ENCODE measurements at places on chromosomes 4 and X.

DNA sequence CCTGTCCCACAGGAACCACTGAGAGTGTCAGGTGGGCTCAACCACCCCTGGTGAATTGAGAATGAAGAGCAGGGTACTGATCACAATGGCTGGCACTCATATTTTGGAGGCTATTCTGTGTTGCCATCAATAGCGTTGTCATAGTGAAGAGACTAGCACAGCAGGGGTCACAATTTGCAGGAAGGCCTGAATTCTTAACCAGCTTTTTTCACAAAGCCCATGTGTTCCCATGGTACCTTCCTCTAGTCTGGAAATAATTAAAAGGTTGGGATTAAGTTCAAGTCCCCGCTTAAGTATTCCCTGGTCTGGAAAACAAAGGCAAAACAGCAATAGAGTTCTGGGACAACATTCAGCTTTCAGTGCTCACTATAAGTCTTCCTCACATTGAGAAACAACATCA is 1051.7 kb downstream of the C4orf33 start:
- no peak for DNase-seq

DNA sequence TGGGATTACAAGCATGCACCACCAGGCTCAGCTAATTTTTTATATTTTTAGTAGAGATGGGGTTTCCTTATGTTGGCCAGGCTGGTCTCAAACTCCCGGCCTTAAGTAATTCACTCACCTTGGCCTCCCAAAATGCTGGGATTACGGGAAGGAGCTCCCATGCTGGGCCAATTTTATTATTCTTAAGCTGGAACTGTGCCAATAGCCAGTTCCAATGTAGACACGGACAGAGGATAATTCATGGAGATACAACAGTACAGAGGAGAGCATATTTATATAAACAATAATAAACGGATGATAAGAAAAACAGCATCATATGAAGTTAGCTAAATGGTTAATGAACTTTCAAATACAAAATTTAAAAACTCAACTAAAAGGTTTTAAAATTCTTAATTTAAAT is 87.8 kb downstream of the PPA2 start:
- DNase-seq, result no peak

- DNase-seq, result peak; percentile 57
Measured at GRCh38 chr4:152100379-152101201, 339.8 kb upstream of the GATB start.

- no peak for DNase-seq
Measured at GRCh38 chr4:113673450-113673849, 88.1 kb downstream of the CAMK2D start.

DNA sequence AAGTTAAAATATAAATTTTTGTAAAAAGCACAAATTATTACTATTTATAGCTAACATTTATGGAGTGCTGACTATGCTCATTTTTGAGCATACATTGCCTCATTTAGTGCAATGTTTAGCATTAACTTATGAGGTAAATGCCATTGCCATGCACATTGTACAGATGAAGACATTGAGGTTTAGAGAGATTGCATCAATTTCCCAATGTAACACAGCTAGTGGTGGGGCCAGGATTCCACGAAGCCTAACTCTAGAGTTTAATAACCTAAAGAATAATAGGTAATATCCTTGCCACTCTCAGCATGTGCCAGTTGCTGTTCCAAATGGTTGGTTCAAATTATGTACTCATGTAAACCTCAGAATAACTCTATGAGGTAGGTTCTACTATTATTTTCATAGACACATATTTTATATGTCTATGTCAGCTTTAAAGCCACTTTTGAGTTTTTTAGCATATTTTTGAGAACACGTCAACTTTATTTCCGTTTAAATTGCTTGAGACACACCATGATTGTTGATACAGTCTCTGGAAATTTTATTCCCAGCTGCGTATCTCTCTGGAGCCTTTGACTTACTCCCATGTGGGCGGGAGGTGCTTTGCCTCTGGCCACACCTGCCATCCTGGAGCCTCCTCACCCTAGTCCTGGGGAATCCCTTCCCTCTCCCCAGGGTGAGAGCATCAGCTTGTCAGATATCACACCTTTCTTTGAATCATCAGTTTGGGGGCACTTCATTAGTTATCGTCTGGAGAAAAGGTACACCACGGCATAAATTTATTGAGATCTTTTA is 10.8 kb upstream of the ADH1A start:
- no peak for DNase-seq

DNA sequence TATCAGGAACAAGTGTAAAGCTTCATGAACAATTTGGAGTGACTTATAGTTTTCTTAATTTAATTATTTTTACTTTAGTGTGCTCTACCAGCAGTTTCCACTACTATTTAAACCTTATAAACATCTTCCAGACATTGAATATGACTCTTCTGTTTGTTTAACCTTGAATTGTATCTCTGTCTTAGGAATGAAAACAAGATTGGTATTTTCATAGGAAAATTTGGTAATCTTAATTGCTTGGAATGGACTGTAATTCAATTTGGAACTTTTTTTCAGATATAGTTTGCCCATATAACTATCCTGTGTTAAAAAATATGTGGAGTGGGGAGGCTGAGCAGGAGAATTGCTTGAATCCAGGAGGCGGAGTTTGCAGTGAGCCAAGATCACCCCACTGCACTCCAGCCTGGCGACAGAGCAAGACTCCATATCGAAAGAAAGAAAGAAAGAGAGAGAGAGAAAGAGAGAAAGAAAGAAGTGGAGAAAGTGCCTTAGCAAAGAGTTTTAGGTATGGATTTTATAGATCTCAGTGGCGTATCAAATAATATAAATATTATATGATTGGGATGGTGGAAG is 242.4 kb downstream of the BMPR1B start:
- DNase-seq, result no peak

GRCh38 chr4:6892190-6892908 is 17.3 kb upstream of the TBC1D14 start:
- DNase-seq, result no peak

DNA sequence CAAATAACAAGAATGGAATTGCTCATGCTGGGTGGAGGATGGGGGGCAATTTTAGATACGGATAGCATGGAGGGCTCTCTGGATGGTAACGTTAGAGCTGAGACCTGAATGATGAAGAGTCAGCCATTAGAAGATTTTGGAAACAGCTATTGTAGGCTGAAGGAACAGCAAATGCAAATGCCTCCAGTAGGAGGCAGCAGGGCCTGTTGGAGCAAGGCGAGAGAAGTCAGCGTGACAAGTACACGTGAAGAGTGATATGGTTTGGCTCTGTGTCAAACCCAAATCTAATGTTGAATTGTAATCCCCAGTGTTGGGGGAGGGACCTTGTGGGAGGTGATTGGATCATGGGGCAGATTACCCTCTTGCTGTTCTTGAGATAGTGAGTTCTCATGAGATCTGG is 59.3 kb upstream of the SOD3 start:
- no peak for DNase-seq

DNA sequence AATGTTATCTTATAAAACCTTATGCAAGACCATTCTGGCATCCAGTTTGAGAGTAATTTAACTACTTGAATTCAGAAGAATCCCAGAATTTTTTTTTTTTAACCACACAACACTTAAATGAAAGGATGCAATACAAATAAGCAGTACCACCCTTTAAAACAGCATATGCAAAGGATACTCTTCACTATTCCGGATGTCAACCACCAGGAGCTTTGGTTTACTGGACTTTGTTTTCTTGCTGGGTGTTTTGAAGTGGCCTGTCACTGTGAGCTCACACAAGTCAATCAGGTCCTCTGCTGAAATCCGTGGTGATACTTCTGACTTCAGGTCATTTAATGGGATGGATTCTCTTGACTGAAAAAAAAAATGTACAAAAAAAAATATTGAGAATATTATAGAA is 200.0 kb downstream of the TBCK start:
- no peak for DNase-seq

- no peak for DNase-seq
Measured at GRCh38 chrX:44343412-44344141, at the start of gene EFHC2. EFHC2 (minus strand) TSS chrX:44343672; CDS start chrX:44343588, 84 bp downstream.

- DNase-seq, result no peak
Measured at GRCh38 chrX:3393581-3394111, 47.2 kb upstream of the MXRA5 start.

DNA sequence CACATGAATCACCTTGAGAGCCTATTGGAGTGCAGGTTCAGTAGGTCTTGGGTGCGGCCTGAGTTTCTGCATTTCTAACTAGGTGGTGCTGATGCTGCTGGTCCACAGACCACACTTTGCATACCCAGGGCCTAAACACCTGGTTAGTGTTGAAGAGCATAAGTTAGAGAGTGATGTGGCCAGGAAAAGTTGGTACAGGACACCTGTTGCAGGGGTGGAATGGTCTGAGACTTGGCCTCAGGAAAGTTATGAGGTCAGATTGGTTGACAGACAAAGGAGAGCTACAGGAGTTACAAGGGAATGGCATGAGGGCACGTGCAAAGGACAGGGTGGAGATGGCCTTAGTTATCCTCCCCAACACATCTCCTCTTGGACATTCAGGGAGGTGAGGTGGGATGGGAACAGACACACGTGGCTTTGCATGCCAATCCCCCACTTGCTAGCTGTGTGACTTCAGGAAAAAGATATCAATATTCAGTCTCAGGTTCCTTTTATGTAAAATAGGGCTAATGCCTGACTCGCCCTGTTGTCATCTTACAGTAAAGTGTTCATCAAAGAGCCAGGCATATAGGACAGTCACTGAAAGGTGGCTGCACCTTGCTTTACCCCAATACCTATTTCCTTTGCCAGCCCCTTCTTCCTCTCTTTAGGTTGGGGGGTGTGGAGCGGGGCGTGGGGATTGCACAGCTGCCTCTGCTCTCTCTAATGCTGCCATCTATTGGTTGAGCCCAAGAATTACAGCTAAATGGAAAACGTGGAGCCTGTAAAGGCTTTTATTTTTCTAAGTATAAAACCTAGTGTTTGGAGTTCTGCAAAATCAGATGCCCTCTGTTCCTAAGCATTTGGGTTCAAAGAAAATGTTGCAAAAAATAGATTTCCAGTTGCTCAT is 47.5 kb downstream of the ATG4A start:
- DNase-seq, result no peak

GRCh38 chr4:45692131-45692735 is 431.6 kb downstream of the GABRG1 start:
- no peak for DNase-seq

DNA sequence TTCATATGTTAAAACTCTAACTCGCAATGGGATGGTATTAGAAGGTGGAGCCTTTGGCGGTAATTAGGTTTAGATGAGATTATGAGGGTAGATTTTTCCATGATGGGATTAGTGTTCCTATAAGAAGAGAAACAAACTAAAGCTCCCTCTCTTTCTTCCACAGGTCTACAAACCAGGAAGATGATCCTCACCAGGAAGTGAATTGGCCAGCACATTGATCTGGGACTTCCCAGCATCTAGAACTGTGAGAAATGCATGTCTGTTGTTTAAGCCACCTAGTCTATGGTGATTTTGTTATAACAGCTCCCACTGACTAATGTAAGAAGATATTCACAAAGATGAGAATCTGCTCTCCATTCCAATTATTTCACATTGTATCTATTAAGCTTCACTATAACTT is 2266.9 kb downstream of the PCDH7 start:
- DNase-seq, result no peak

DNA sequence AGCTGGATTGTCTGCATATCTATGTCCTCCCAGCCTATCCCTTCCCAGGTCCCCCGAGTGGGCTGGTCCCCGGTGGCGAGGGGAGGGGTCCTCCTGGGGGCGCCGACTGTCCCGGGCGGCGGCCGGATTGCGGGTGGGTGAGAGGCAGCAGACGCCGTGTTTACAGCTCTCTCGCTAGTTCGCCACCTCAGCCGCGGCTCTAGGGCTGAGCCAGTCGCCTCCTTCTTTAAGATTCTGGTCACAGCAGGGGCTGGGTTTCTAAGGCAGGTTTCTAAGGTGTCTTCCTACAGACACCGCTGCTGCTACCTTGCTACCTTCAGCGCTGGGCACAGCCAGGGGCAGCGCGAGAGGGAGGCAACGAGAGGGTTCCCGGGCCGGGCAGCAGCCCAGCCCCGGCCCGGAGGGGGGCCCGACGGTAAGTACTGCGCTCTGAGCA is 57.2 kb downstream of the FRMPD3 start:
- DNase-seq, result no peak

DNA sequence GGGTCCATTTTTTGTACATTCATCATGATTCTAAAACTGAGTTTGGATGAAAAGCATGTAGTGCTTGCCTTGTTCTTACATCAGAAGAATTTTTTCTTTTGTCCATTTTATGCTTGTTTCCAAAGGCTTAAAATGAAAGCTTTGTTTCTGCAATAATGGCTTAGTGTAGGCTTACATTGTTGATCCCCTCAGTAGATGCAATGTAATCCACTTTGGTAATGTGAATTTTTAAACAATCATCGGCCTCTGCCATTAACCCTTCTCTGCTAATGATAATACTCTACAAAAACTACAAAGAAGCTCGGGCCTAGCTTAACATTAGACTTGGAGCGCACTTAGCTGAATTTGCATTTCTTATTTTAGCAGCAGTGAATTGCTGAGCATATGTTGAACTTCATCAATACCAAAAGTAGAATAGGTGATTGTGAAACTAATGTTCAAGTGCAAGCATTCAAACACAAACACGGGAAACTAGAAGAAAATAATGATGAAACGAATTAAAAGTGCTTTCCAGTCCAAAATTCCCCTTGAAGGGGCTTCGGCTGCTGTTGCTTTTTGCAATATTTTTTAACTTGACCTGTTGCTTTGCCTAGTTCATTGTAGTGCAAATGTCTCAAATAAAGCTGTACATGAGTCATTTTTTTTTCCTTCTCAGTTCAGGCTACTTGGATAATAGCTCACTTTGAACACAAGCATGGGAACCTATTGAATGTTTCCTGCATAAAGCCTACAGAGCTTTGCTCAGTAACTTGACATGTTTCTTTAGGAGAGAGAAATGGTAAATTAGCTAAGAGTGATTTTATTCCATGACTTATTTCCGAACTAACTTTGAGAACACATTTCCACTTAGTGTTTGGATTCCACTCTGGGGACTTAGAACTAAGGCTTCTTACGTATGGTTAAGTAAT is 66.5 kb downstream of the SLIT2 start:
- no peak for DNase-seq

DNA sequence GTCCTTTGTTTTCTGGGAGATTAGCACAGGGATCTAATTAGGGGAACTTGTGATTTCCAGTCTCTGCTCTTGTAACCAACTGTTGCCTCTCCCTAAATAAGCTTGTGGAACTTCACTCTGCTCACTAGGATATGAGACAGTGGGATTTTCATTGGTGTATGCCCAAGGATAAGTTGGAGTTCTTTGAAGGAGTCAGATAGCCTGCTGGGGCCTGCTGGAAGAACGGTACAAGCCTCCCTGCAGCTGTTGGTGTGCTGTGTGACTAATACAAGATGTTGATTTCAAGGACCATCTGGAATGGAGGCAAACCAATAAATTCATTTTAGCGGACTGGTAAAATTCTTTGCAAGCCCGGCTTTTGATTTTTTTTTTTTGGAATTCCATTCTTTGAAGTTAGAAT is 167.0 kb downstream of the AASDH start:
- no peak for DNase-seq

GRCh38 chrX:132270699-132271098 is 51.5 kb upstream of the RAP2C start:
- DNase-seq, result no peak

DNA sequence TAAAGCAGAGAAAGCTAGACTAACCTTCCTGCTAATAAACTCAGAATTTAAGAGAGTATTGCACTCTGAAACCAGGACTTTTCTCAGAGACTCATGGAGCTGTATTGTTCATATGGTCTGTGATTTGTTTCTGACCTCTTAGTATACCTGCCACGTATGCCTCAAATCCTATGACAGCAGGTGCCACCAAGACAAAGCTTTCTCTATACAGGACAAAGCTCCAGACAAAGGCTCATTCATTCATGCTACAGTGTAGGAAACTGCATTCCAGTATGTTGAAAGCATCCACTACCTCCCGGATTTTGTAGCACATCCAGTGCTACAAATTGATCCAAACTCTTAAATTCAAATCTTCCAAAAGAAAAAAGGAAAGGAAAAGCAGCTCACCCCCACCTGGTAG is 178.3 kb downstream of the CHIC2 start:
- no peak for DNase-seq

- DNase-seq, result no peak
Measured at GRCh38 chrX:134654398-134655012, 3.8 kb downstream of the PLAC1 start.
